NCI-H460 (cell line): ENCODE measurements at places on chromosomes 2 and 18.

- DNase-seq = peak; percentile 51
These were observed 9.5 kb downstream of the USP40 start for GRCh38 chr2:233556881-233557736.

DNA sequence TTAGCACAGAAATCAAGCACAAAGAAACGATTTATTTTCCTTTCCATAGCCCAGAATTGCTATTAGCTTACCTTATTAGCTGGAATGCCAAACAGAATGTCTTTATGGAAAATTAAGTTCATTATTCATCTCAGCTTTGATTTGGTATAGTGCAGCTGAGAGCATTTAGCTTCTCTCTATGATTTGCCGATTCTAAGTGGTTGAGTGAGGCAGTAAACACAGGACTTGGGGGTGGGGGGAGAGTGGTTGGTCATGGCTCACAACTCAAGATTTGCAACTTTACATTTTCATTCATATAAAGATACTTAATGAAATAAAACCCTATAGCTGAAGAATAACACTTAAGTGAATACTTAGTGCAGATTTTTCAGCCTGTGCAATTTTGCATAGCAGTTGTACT lies 395.2 kb downstream of the TGIF1 start:
- no peak for DNase-seq

GRCh38 chr2:136091899-136092298 lies 26.1 kb downstream of the CXCR4 start:
- DNase-seq = no peak

- peak; percentile 96 for DNase-seq
These were observed 137.7 kb downstream of the IRS1 start for GRCh38 chr2:226661789-226662545.

DNA sequence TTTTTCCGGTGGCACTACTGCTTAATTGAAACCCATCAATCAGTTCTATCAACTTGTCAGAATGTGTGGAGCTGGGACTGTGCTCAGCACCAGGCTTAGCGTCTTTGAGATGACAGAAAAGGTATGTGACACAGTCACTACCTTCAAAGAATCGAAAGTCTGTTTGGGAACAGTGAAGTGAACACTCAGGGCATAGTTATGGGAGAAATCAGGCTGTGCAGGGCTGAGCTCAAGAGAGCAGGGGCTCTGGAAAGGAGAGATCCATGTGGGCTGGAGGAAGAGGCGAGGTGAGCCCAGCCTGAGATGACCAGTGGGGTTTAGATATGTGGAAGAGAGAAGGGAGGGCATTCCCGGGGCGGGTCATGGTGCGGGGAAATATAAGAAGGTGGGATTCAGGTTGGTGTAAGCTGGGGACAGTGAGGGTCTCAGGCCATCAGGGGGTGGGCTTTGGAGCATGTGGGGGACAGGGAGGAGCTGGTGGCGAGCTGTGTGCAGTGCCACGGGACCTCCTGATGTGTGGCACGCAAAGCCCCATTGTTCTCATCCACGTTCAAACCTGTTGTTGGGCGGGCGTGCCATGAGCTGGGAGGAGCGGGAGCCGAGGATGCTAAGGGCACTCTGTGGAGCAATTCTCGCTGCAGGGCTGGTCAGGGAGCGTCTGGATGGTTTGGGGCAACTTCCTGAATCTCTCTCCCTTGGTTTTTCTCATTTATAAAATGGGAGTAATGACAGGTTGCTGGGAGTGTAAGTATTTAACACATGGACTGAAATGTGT lies 72.5 kb downstream of the VAPA start:
- no peak for DNase-seq

DNA sequence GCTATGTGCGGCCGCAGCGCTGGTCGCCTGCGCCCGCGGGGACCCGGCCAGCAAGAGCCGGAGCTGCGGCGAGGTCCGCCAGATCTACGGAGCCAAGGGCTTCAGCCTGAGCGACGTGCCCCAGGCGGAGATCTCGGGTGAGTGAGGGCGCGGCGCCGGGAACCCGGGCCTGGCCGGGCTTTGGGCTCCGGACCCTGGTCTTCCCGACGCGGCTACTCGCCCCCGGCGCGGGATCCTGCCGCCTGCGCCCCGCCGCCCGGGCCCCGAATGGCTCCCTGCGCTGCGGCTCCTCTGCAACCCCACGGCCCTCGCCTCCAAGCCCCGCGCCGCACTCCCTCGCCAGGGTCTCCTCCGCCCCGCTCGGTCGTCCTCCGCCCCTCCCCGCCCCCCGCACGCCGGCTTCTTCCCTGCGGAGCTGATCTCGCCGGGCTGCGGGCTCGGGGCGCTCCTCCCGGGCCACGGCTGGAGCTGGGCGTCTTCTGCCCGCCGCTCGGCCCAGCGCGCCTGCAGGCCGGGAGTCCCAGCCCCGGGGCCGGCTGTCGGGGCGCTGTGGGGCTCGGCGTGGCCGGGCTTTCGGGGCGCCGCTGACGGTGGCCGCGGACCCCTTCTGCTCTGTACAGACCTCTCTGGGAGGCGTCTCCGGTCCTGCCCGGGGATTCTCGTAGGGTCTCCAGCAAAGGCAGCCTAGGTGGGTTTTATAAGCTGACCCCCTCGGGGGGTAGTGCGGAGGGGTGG lies 652 bp downstream of the GPC1 start:
- DNase-seq = no peak

DNA sequence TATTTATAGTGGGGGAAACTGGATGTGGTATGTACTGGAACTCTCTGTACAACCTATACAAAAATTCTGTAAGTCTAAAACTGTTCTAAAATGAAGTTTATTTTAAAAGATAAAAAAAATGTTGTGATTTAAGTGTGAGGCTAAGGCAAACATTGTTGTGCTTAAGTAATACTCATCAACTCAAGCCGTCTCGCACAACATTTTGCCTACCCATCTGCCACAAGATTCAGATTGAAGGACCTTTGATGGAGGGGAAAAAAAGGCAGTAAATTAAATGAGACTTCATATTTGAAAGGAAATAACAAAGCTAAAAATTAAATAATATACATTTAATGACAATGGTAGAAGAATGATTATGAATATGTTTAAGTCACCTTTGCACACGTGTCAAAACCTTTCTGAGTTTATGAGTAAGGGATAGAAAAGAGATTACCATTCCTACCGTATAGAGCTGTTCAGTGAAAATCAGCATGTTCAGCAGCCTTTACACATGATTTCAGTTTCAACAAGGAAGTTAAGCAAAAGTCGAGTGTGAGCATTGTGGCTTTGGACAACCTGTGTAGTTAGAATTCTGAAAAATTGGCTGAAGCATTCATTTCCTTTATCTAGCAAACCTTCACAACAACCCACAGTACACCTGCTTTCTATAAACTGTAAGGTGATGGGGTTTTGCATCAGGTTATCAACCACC lies 499.3 kb downstream of the IRS1 start:
- DNase-seq = no peak

GRCh38 chr2:60806988-60807681 lies 51.1 kb downstream of the PAPOLG start:
- no peak for DNase-seq

GRCh38 chr18:73985855-73986625 lies 161.6 kb downstream of the FBXO15 start:
- no peak for DNase-seq

- no peak for DNase-seq
These were observed 31.8 kb upstream of the TNFAIP6 start for GRCh38 chr2:151325581-151326095.

- no peak for DNase-seq
These were observed 18.0 kb upstream of the GPR17 start for GRCh38 chr2:127627740-127628571.

DNA sequence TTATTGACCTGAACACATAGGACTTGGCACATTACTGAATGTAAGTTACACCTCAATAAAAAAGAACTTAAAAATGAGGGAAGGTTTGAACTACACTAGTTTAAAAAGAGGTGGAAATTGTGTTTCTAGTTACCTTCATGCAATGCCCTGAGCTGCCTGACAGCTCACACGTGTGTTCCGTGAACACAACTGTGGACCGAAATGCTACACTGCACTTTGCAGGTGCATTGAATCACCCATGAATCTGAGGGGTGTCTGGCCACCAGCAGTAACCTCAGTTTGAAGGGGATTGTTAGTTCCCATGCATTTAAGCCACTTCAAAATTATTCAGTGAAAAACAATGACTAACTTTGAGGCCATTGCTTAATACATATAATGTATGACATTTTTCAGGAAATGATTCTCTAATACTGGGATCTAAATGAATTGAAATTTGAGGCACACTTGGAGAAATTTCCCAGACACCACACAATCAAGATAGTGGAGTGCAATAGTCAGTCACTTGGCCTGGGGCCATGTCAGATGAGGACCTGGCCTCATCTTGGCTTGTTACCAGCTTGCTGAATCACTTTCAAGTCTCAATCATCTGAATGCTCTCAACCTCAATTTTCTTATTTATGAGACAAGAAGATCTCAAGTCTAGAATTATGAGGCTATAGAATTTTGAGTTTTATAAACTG lies 59.3 kb downstream of the MYL12B start:
- peak; percentile 30 for DNase-seq

DNA sequence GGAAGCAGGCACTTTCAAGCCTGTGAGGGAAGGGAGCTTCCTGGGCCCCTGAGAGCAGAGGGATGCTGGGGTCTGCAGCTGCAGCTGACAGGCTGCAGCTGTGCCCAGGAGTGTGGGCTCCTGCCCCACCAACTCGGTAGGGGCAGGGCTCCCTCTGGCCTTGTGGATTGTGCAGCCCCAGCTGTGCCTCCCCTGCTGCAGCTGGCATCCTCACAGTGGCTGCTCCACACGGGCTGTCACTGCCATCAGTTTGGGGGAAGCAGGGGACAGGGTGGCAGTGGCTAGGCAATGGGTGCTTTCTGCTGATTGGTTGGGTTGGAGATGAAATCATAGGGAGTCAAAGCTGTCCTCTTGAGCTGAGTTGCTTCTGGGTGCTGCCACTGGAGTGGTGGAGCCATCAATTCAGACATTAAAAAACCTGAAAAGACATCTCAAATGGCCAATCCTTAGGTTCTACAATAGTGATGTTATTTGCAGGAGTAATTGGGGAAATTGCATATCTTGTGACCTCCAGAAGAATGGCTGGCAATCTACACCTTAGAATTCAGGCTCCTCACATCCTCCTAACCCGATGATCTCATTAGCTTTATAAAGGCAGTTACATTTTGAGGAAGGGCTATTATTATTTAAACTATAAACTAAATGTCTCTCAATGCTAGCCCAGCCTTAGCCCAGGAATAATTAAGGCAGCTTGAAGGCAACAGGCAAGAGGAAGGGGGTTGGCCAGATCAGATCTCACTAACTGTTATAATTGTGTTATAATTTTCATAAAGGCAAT lies 41.3 kb downstream of the FAM171B start:
- no peak for DNase-seq

DNA sequence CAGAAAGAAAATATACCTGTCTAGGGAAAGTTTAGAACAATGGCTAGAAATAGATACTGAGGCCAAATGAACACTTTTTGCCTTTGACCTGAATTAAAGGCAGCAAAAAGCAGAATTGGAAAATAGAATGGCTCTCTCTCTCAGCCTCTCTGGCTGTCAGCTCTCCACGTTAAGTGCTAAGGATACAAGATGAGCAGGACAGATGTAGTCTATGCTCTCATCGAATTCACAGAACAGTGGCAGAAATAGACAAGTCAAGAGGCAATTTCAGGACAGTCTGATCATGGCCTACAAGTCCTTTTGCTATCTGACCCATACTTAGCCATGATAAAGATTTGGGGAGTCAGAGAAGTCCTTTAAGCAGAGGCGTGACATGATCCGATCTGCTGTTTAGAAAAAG lies 120.2 kb upstream of the CREB1 start:
- DNase-seq = no peak

GRCh38 chr2:223549215-223549614 lies 52.9 kb downstream of the SCG2 start:
- DNase-seq = no peak

DNA sequence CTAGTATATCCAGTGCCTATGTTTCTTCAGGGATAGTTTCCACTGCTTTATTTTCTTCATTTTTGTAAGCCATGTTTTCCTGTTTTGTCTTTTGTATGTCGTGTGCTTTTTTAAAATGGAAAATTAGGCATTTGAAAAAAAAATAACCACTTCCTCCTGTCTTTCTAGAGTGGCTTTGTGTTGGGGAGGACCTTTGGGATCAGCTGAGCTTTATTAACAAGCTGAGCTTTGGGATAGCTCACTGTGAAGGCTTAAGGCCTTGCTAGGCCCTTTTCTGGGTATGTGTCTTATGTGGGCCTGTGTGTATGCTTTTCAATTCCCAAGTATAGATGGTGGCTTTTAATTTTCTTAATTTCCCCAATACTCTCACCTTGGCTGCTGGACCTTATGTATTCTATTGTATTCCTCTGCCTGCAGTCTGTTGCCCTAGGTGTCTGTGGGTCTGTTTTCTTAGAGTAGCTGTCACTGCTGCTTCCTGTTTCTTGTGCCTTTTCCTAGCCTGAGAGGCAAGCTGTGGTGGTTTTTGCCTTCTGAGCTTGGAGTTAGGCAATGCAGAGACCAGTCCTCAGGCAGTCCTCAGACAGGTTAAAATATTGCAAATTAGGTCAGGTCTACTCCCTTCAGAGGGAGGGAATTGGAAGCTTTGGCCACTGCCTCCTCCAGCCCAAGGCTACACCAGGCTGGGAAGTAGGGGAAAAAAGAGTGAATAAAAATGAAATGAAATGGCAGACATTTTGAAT lies 134.7 kb downstream of the LDLRAD4 start:
- no peak for DNase-seq

GRCh38 chr18:75422341-75422910 lies 5.1 kb downstream of the SMIM21 start:
- no peak for DNase-seq

DNA sequence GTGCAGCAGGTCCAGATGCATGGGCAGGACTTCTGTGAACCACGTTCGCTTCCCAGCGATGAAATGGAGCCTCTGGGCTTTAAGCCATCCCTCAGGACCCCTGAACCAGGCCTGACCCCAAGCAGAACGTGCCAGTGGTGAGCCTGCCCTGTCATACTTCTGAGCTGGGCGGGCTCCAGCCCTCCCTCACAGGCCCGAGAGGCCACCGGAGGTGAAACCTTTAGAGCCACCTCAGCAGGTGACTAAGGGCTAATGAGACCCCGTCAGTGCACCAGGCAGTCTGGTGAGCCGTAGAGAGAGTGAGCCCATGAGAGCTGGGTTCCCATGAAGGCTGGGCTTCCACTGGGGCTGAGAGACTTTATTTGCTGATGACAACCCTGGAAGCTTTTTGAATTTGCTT lies 8.9 kb upstream of the MAL start:
- DNase-seq = no peak

DNA sequence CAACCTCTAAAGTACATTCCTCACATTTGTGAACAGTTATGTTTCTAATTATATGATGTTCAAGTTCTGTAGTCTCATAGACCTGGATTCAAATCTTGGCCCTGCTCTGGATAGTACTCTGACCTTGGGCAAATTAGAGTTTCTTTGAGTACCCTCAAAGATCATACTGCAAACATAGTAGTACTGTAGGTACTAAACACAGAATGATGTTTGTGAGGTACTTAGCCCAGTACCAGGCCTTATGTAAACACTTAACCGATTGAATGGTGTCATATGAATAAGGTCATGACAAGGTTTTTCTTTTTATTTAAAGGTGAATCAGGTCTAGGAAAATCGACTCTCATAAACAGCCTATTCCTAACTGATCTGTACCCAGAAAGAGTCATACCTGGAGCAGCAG lies 19.1 kb downstream of the SEPTIN2 start:
- no peak for DNase-seq

- DNase-seq = no peak
These were observed 157.2 kb downstream of the BABAM2 start for GRCh38 chr2:28047681-28048080.

GRCh38 chr2:121626777-121627524 lies 22.3 kb downstream of the CLASP1 start:
- no peak for DNase-seq
